ENCODE measurements at places on chromosomes 1 and 21.

GRCh38 chr1:67754526-67754920 lies 69.5 kb downstream of the GADD45A start:
- no peak for DNase-seq

DNA sequence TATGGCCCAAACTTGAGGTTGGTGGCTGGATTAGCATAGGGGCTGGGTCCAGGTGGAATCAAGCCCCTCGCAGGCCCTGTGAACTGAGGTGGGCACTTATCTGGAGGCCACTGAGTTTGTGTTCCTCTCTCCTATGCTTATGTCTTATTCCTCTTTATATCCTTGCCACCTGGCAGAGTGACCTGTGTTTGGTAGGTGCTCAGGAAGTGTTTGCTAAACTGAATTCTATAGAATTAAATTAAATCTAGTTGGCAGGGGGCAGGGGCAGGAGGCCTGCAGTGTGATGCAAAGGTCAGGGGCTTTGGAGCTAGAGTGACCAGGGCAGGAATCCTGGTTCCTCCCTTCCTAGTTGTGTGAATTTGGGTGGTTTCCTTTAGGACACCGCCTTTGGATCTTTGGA lies 1.1 kb upstream of the TMEM9 start:
- peak; percentile 54 for DNase-seq

GRCh38 chr1:52952112-52952511 lies 25.0 kb downstream of the SCP2 start:
- DNase-seq: no peak

DNA sequence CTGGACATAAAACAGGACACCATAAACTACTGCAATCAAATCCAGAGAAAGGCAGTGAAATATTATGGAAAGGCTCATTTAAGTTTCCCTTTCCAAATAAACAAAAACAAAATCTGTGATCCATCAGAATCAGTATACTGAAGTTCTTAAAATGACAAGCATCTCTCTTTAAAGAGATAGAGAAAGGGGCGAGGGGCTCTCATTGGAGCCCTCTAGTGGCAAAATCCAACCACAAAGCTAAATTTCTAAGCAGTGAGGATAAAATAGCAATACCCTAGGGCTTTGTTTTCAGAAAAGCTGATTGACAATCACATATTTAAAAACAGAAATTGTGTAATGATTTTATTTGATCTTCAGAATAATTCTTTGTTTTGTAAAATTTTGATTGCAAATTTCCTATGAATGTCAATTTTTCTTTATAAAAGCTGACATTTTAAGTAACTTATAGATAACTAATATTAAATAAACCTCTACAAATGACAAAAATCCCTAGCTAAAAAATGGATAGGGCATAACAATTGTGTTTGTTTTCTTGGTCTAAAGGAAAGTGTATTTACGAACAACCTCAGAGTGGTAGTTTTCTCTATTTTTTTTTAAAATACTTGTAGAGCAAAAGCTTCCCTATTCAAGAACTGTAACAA lies 138.2 kb downstream of the COL24A1 start:
- no peak for DNase-seq

- no peak for DNase-seq
These were observed 71.9 kb downstream of the CEP350 start for GRCh38 chr1:180026556-180026955.

DNA sequence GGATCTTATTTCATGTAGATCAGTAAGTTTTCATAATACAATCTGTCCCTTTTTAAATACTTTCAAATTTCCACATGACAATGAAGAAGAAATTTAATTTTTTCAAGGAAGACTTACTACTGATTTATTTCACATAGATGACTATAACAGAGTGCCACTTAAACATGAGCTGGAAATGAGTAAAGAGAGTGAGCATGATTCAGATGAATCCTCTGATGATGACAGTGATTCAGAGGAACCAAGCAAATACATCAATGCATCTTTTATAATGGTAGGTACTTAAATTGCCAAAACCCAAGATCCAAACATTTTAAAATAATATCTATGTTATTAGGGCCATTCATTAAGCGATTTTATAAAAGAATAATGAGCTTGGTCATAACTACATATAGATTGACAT lies 110.4 kb downstream of the PTPRC start:
- DNase-seq: no peak

DNA sequence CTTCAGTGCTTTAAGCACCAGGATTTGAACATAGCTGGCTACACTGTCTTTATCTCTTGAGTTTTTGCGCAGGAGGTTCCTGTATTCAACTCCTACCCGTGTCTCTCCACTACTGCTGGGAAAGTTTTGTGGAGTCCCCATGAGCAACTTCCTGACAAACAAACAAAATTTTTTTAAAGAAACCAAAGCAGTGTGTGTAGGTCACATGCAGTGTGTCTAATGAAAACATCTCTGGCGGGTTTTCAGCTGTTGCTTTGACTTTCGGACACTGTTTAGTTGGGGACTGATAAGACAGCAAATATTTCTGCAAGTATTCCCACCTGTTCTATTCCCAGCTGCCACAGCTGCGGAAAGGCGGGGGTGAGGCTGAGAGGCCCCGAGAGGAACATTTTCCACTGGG lies 2.0 kb downstream of the PSEN2 start:
- DNase-seq: no peak

- no peak for DNase-seq
These were observed 19.8 kb upstream of the UCK2 start for GRCh38 chr1:165807613-165808012.

DNA sequence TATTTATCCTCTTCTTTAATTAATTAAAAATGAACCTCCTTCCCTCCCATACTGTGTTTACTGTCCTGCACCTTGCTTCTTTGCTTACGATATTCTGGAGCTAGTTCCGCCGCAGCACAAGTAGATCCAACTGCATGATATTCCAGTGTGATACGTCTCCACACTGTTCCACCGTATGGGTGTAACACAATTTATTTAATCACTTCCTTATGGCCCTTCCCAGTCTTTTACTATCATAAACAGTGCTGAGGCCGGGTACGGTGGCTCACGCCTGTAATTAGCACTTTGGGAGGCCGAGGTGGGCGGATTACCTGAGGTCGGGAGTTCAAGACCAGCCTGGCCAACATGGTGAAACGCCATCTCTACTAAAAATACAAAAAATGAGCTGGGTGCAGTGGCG lies 25.7 kb downstream of the CNST start:
- no peak for DNase-seq

GRCh38 chr1:147699686-147700041 lies 29.3 kb upstream of the ACP6 start:
- no peak for DNase-seq

GRCh38 chr1:160354388-160354985 lies 11.3 kb downstream of the NCSTN start:
- DNase-seq: no peak

DNA sequence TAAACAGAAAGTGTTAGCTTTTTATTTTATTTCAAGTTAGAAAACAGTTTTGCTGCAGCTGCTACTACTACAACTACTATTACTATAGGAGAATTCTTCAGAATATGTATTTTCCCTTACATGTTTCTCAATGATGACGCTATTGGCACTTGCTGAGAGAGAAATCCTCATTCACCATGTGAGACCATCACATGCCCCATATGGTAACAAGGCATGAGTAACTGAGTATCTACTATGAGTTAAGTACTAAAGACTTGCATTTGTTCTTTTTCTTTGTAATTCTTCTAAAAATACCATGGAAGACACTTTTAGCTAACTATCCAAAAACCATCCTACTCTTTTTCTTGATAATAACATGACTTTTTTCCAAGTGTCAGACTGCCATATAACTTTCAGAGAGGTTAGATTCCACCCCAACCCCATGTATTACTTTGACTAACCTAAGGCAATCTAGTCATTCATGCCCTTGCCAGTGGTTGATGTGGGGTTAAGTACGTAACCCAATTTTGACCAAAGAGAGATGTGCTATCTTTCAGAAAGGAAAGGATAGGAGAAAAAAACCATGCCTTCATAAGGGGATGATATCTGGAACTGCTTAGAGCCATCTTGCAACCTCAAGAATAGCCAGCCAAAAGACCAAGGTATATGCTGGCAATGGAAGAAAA lies 42.9 kb downstream of the COP1 start:
- DNase-seq: no peak

DNA sequence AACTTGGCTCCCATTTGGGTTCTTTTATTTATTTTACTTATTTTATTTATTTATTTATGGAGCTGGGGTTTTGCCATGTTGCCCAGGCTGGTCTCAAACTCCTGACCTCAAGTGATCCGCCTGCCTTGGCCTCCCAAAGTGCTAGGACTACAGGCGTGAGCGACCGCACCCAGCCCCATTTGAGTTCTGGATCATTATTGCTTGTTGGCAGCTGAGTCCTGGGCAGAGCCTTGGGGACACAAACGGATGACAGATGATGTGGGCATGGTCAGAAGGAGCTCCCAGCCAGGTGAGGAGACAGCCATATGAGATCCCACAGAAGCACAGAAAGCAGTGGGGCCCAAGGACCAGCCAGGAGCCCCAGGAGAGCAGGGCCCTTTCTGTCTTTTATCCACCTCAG lies 254.0 kb downstream of the MATN1 start:
- DNase-seq: no peak

GRCh38 chr1:76095802-76096201 lies 21.3 kb downstream of the ST6GALNAC3 start:
- no peak for DNase-seq

- DNase-seq: no peak
These were observed 3.9 kb upstream of the IFNLR1 start for GRCh38 chr1:24190983-24191461.

DNA sequence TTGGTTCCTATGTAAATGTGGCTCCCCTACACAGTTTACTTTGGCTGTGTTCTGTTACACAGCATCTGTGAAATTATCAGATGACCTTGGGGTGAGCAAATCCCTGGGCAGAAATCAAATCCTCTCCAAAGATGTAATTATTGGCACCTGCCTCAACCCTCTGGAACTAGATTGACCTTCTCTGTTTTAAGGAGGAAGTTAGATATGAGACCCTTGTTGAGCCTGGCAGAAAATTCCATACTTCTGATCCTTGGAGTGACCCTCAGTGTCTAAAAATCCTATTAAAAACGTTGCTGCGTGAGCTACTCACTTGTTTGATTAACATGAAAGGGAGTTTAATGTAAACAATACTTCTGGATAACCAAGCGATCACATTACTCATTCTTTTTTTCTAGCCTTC lies 122.0 kb downstream of the CLIC6 start:
- no peak for DNase-seq

Measured in coronary artery (tissue), 2 donors.